ENCODE measurements at places on chromosomes 3 and 15. TPM values are rescaled to one million over a fixed set of nuclear protein-coding genes. Genes with fewer than 3 reads are reported as not detected.
A peak's percentile ranks its signal among the peaks of the same experiment; 100 is the strongest.

RPL35A gene
- 1,330 TPM for total RNA-seq

GOLGA6L4 gene
- 10.9 TPM for total RNA-seq

HLTF gene
- total RNA-seq, result 42.0 TPM

CSPG4 gene
- 11.8 TPM for total RNA-seq

CHRNA5 gene
- 5.5 TPM for total RNA-seq

LRTM1 gene
- total RNA-seq, result not detected

POC1A gene
- total RNA-seq, result 8.7 TPM

CLDN16 gene
- 0.11 TPM for total RNA-seq

TF gene
- total RNA-seq, result 5.7 TPM

RLBP1 gene
- not detected for total RNA-seq

HYKK gene
- 5.6 TPM for total RNA-seq

DNA sequence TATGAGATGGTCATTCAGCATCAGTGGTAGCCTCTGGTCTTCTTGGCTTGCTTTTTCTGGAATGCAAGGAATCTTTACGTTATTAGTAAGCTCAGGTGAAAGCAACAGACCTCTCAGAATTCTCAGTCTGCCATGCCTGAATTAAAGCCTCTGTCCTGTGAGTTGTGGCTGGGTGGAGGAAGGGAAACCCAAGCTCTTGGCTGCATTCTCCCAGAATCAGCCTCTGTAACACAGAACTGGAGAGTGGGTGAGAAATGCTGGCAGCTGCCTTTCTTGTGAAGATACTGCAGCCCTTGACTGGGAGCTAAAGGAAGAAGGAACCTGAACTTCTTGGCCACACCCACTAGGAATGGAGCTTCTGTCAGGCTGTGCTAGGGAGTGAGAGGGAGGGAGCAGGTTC, 505.8 kb downstream of the EPHA3 start:
- no peak overlapping the region for H3K4me3 ChIP-seq
- H3K27me3 ChIP-seq, result no peaks in the 10 kb centered on the region
- no peaks in the 10 kb centered on the region for H3K36me3 ChIP-seq
- H3K4me1 ChIP-seq, result peaks cover 9% of the 10 kb centered on the region

GRCh38 chr3:128584412-128585020, 66.1 kb downstream of the RPN1 start:
- H3K27me3 ChIP-seq, result peaks cover 3% of the 10 kb centered on the region
- DNase-seq, result peak; percentile 63
- no peak overlapping the region for H3K27ac ChIP-seq
- no peak overlapping the region for H3K4me3 ChIP-seq
- H3K4me1 ChIP-seq, result no peaks in the 10 kb centered on the region
- peaks cover 2% of the 10 kb centered on the region for H3K36me3 ChIP-seq

- H3K27ac ChIP-seq, result no peak overlapping the region
- peaks cover 8% of the 10 kb centered on the region for H3K4me1 ChIP-seq
- peaks cover 4% of the 10 kb centered on the region for H3K36me3 ChIP-seq
- DNase-seq, result no peak
- H3K27me3 ChIP-seq, result no peaks in the 10 kb centered on the region
Observed at GRCh38 chr15:93035953-93036810, 52.8 kb downstream of the RGMA start.

- DNase-seq, result peak; percentile 17
- H3K4me1 ChIP-seq, result peaks cover 8% of the 10 kb centered on the region
Observed at GRCh38 chr15:68429691-68430470, 2.1 kb downstream of the ITGA11 start.

DNA sequence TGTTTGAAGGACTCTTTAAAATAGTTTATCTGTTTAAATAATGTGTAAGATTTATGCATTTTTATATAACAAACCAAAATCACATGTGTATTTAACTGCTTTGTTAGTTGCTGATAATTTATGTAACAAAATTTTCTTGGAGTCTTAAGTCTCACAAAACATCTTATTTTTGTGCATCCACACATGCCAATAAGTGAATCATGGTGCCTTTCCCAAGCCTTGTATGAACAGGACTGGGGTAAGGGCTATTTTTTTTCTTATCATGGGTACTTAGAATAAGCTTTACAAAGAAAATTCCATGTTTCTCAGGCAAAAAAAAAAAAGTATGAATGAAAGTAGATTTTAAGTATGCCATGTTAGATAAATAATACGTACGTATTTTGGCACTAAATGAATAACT, 132.9 kb upstream of the LRRFIP2 start:
- DNase-seq, result no peak
- H3K27me3 ChIP-seq, result no peaks in the 10 kb centered on the region
- peaks cover 15% of the 10 kb centered on the region for H3K36me3 ChIP-seq
- H3K27ac ChIP-seq, result no peak overlapping the region

GRCh38 chr3:144491333-144491732, 519.7 kb downstream of the DIPK2A start:
- H3K4me3 ChIP-seq, result no peak overlapping the region
- no peaks in the 10 kb centered on the region for H3K27me3 ChIP-seq
- DNase-seq, result no peak
- no peaks in the 10 kb centered on the region for H3K36me3 ChIP-seq
- H3K4me1 ChIP-seq, result peaks cover 8% of the 10 kb centered on the region
- H3K27ac ChIP-seq, result peak overlapping the region; percentile 41

GRCh38 chr3:23739536-23739935, 66.2 kb upstream of the UBE2E1 start:
- H3K27me3 ChIP-seq, result peaks cover 34% of the 10 kb centered on the region
- no peak overlapping the region for H3K27ac ChIP-seq
- DNase-seq, result no peak
- no peak overlapping the region for H3K4me3 ChIP-seq
- H3K36me3 ChIP-seq, result no peaks in the 10 kb centered on the region

DNA sequence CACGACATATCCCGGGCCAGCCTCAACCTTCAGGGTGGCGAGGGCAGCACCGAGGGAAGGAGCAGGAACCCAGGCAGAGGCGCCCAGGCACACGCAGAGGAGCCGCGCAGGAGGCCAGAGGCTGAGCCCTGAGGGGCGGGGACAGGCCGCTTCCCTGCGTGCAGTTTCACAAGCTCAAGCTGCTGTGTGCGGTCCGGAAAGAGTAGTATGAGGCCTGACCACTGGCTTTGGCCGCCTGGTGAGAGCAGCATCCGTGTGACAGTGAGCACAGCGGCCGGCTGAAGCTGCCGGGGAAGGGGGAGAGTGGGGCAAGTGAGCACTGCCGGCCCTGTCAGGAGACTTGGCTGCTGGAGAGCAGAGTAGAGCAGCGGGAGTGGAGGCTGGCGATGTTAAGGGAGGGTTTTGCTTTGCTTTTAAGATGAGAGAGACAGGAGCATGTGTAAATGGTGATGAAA, 8.7 kb downstream of the ZDHHC19 start:
- no peak overlapping the region for H3K4me3 ChIP-seq
- no peak overlapping the region for H3K27ac ChIP-seq
- DNase-seq, result no peak
- H3K27me3 ChIP-seq, result peaks cover 27% of the 10 kb centered on the region
- no peaks in the 10 kb centered on the region for H3K4me1 ChIP-seq
- H3K36me3 ChIP-seq, result no peaks in the 10 kb centered on the region

DNA sequence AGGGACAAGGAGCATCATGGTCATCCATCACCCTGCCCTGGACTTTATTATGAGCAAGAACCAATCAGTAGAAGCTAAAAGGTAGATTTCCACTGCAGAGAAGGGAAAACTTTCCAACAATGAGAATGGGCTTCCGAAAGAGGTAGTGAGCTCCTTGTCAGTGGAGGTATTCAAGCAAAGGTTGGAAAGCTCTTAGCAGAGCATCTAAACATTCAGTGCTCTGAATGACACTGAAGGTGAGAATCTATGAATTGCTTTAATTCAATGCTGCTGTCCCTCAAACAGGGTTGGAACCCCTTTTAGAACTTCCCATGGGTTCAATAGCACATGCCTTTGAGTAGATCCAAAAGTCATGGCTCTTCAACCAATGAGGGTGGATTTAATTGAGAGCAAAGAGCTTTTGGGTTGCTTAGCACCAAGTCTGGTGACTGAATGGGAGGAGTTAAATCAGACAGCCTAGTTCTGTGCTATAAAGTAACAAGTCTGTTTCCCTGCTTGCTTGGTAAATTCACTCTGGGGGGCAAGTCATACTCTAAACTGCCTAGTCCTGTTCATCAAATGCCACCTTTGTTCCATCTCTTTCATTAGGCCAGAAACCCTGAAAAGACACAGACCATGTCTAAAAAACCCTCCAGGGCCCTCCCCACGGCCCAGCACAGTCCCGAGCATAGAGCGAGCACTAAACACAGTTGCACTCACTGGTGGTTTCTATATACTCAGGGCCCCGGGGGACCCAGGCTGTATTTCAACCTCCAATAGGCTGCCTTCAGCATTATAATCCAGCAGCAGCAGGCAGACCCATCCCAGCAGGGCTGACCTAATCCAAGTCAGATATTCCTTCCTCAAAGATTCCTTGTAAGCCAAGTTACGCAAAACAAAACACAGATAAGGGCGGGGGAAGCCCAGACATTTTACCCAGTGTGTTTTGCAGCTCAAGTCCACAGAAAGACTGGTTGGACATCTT, 161.2 kb downstream of the MEGF11 start:
- H3K4me3 ChIP-seq, result no peak overlapping the region
- H3K4me1 ChIP-seq, result peaks cover 2% of the 10 kb centered on the region
- no peak overlapping the region for H3K27ac ChIP-seq
- no peaks in the 10 kb centered on the region for H3K36me3 ChIP-seq
- peaks cover 8% of the 10 kb centered on the region for H3K27me3 ChIP-seq

GRCh38 chr3:15453501-15453900, 26.1 kb downstream of the EAF1 start:
- H3K4me1 ChIP-seq, result no peaks in the 10 kb centered on the region
- no peak overlapping the region for H3K4me3 ChIP-seq
- H3K36me3 ChIP-seq, result peaks cover 25% of the 10 kb centered on the region
- no peaks in the 10 kb centered on the region for H3K27me3 ChIP-seq

- H3K27me3 ChIP-seq, result no peaks in the 10 kb centered on the region
- no peak for DNase-seq
- no peak overlapping the region for H3K27ac ChIP-seq
- H3K36me3 ChIP-seq, result no peaks in the 10 kb centered on the region
- H3K4me3 ChIP-seq, result no peak overlapping the region
Observed at GRCh38 chr3:28786446-28786845, 437.8 kb upstream of the AZI2 start.

GRCh38 chr3:54356261-54357045, 234.1 kb downstream of the CACNA2D3 start:
- no peaks in the 10 kb centered on the region for H3K27me3 ChIP-seq
- H3K4me3 ChIP-seq, result no peak overlapping the region
- DNase-seq, result no peak

DNA sequence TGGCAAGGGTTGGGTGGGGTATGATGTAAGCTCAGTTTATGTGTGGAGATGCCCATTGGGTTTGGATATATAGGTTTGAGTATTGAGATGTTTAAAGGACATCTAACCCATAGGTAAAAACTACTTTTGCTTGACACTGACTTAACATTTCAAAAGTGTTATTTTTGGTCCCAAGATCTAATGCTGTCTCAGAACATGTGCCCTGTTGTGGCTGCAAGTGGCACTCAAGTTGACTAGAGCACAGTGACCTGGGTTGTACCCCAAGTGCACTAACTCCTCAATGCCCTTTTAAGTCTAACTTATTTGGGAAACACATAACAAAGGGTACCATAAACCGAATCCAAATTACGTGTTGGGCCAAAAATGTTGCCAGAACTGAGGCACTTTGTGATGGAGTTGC, 56.5 kb upstream of the CCR4 start:
- H3K27ac ChIP-seq, result no peak overlapping the region
- H3K4me1 ChIP-seq, result peaks cover 15% of the 10 kb centered on the region
- H3K27me3 ChIP-seq, result no peaks in the 10 kb centered on the region
- no peak for DNase-seq
- H3K4me3 ChIP-seq, result no peak overlapping the region

DNA sequence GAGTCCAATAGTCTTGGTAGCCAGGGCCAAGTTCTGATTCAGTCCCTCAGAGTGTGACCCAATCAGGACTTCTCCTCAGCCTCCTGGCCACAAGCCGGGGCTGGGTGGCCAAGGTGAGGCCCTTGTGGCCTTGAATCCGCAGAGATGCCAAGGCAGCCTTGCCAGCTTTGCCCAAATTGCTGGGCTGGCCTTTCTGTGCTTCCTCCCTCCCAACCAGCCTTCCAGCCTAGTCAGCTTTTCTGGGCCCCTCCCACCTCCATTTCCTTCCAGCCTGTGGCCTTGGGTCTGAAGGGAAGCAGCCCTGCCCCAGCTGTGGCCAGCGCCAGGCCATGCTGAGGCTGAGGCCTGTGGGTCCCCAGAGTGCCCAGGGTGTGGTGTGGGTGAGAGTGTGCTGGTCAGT, 34.3 kb upstream of the ANKDD1A start:
- H3K27me3 ChIP-seq, result no peaks in the 10 kb centered on the region
- H3K4me3 ChIP-seq, result no peak overlapping the region
- DNase-seq, result no peak
- H3K4me1 ChIP-seq, result peaks cover 6% of the 10 kb centered on the region

DNA sequence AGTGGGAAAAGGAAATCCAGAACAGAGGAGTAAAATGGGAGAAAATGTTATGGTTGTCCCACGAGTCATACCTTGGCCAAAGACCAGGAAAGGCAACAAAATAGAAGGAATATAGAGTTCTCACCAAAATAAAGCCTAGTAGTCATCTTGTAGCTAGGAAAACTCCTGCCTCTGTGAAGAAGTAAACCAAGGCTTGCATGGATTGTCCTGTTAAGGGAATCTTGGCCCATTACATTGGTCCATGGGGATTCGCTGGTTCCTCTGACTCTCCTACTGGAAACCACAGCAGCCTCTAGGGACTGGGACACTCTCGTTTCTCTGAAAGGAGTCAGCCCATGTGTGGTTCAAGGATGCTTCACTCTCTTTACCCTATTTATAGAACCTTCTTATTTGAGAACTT, 62.9 kb upstream of the FNDC3B start:
- no peak for DNase-seq
- no peaks in the 10 kb centered on the region for H3K36me3 ChIP-seq
- H3K4me3 ChIP-seq, result no peak overlapping the region
- H3K4me1 ChIP-seq, result peaks cover 10% of the 10 kb centered on the region

DNA sequence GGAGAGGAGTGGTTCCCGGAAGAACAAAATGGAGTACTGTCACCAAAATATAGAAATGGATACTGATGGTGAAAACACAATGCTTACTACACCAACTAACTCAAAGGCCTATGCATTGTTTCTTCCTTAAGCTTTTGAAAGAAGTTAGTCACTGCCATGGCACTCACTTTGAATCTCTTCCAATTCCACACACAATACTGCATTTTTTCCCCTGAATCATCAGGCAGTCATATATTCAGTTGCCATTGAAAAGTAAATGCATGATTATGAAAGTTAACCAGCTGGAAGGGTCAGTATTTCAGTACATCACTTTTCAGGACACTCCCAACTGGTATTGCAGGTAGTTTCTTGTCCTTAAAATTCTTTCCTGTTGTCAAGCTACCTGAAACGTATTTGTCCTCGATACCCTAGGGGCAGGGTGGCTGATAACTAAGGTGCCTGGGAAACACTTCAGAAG, 9.0 kb upstream of the LRRFIP2 start:
- no peak overlapping the region for H3K4me3 ChIP-seq
- H3K4me1 ChIP-seq, result peaks cover 10% of the 10 kb centered on the region

Data from mesothelial cell of epicardium (in vitro differentiated cells).